ENCODE measurements at places on chromosomes 6 and 20.

DNA sequence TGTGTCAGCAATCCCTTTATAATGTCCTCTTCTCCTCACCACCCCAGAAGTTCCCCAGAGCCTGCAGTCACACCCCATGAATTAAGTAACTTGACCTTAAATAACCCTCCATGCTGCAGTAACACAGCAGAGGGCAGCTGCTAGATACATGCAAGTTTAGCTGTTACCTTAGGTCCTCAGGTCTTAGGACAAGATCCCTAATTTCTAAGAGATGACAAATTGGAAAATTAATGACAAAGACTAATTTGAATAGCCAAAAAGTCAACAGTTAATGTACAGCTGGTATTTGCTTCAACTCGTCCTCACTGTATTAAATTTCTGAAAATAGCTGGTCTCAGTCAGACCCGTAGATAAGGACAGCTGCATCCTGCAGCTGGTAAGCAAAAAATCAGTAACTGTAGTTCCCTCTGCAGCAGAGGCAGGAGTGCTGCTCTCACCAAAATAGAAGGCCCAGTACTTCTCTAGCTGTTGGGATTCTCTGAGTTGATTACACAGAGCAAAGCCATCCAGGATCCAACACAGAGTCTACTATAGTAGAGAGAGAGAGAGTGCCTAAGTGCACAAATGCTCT lies 62.4 kb downstream of the TNFRSF21 start:
- peak; percentile 27 for DNase-seq

DNA sequence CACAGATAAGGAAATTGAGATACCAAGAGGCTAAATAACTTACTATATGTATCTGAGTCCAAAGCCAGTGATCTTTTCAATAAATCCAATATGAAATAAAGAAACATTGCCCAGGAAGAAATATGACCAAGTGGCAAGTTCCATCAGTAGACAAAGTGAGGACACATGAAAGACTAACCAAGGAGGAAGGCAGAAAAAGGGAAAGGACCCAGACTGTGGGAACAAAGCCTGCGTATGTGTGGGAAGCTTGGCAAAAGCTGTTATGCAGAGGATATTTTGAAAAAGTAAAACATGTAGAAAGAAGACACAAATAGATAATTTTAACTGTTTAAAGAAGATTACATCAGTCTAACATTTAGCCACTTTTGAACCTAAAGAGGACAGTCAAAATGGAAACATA lies 264.4 kb upstream of the PRDM1 start:
- DNase-seq, result no peak

- DNase-seq, result no peak
These were observed 178.1 kb upstream of the PDE10A start for GRCh38 chr6:165841153-165841558.

GRCh38 chr6:149480502-149481280 lies 4.1 kb downstream of the ZC3H12D start:
- no peak for DNase-seq

DNA sequence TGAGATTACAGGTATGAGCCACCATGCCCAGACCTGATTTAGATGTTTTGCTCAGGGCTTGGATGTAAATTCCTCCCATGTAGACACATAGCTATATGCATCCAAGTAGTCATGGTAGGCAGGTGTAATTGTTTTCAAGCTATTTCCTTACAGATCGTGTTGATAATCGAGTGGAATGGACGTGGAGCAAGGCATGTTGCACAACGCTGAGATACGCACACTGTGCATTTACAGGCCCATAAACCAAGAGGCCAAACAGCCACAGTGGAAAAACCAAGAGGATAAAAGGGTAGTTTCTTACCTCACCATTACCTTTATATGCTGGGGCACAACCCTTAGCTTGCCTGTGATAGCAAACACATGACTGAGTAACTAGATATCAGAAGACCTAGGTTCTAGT lies 51.0 kb upstream of the ADGRF1 start:
- no peak for DNase-seq

- no peak for DNase-seq
These were observed 519 bp downstream of the MTRF1L start for GRCh38 chr6:153001767-153002612.

DNA sequence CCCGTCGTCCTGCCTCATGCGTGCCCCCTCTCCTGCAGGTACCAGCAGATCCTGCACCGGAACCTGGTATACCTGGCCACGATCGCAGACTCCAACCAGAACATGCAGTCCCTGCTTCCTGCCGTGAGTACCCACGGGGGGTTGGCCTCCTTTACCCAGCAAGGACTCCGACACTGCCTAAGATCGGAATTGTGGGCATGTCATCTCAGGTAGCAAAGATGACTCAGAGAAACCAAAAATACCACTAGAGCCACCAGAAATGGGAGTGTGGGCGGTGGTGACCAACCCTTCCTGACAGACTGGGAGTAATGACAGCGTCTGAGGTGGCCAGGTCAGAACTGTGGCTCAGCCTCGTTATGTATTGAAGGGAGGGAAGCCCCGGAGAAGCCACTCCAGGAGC lies 16.3 kb downstream of the SS18L1 start:
- DNase-seq, result no peak

DNA sequence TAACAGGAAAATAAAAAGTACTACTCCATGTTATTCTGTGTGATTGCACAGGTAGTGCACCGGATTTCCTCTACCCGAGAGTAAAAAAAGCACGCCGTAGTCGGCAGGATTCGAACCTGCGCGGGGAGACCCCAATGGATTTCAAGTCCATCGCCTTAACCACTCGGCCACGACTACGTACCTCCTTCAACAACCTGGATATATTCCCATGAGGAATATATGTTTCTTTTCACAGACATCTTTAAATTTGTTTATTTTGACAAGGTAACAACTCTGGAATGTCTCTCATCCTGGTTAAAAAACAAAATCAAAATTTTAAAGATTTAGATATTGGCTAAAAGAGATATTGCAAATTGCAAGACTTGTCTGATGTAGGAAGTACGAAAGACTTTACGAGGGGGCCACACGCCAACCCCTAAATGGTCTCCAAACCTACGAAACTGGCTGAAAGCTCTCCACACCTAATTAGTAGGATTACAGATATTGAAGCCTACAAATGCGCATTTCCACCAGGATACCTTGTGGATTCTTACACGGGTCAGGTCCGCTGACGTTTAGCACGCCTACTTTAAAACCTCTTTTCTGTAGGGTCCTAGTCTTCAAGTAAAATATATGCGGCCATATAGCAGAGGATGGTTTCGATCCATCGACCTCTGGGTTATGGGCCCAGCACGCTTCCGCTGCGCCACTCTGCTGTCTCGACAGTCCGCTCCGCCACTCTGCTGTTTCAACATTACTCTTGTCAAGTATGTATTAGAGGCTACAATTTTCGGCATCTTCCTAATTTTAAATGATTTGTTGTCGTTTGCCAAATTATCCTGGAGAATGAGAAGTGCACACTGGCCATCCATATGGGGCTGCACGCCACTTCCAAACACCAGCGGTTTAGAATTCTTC lies 52.2 kb upstream of the BTN3A2 start:
- DNase-seq, result no peak

- no peak for DNase-seq
These were observed 92.4 kb downstream of the DST start for GRCh38 chr6:56550301-56550700.

- no peak for DNase-seq
These were observed 151.1 kb downstream of the TTLL2 start for GRCh38 chr6:167475947-167476346.

GRCh38 chr6:25660512-25660911 lies 8.5 kb downstream of the SCGN start:
- no peak for DNase-seq

DNA sequence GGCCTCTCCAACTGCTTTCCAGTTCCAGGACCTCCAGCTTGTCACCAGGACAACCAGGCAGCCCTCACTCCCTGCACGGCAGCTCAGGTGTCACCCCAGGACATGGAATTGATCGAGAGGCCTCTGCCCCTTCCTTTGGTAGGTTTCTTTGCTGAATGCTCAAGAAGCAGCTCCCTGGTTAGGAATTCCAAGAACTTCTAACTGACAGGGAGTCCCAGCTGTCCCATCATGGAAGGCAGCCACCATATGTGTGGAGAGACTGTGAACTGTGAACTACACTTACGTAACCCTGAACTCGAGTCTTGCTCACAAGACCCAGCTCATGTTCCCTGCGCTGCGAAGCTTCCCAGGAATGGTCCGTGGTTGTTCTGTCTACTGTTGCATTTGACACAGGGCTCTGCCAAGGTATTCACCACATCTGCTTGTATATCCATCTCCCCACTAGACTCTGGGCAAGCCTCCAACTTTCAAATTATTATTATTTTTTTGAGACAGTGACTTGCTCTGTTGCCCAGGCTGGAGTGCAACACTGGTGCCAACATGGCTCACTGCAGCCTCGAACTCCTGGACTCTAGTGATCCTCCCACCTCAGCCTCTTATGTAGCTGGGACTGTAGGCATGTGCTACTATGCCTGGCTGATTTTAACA lies 35.7 kb downstream of the MGME1 start:
- no peak for DNase-seq

DNA sequence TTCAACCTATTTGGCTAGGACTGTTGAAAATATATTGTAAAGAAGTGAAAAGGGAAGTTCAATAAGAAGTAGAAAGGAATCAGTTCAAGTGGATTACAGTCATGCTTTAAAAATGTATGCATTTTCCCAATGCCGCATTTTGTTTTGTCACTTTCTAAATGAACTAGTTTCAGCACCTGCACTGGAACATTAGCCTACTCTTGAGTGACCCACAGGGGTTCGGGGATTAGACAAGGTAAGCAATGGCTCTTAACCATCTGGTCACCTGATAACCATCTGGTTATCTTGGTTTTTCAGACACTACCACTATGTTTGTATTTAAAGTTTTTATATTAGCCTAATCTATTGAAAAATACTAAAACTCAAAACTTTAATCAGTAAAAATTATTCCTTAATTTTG lies 97.6 kb downstream of the CD164 start:
- no peak for DNase-seq

DNA sequence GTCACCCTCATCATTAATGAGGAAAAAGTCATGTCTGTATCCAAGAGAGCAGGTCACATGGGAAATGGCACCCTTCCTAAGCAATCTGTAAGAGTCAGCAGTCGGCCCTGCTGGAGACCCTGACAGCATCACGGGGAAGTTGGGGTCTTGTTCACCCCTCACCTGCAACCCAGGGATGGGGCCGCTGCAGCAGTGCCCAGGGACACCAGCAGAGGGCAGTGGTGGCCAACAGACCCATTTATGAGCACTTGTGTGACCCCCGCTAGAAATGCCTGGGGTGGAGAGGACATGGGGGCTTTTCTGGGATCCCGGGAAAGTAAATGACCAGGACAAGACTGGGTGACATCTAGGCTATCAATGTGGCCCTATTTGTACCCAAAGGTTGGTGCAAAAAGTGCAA lies 35.9 kb downstream of the ANKRD60 start:
- DNase-seq, result no peak

GRCh38 chr6:158834675-158835385 lies 15.7 kb upstream of the EZR start:
- DNase-seq, result no peak

GRCh38 chr6:38012573-38012972 lies 193.0 kb downstream of the ZFAND3 start:
- DNase-seq, result no peak

DNA sequence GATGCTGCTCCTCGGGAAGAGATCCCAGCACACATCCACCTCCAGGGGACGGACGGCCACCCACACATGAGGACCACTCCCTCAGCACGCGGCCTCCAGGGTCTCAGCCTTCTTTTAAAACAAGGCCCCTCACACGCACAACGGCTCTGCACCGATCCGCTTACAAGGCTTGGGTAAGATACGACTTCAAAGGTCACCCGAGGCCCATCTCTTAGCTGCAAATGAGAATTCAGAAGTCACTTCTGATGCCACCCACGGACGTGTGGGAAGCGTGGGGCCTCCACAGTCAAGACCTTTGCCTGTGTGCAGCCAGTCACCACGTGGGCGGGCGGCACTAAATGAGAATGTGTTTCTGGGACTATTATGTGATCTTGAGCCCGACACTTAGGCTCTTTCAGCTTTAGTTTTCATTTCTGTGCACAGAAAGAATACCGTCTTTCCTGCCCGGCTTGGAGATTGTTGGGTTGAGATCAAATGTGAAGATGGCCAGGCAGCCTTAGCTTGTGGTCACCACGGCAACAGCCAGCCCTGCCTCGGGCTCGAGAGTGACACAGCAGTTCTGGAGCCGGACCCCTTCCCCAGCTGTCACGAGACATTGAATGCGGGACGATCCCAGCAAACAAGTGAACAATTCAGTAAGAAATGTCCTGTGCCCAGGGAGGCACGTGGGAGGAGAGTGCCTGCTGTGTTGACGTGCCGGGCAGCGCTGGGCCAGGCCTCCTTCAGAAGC lies 91.6 kb downstream of the RAMACL start:
- DNase-seq, result no peak

GRCh38 chr6:113960795-113961194 lies 10.2 kb downstream of the HDAC2 start:
- DNase-seq, result no peak

GRCh38 chr6:43547222-43547621 lies 28.6 kb downstream of the XPO5 start:
- DNase-seq, result no peak

- DNase-seq, result no peak
These were observed 133.0 kb upstream of the FLRT3 start for GRCh38 chr20:14470231-14470899.

GRCh38 chr6:137236581-137237355 lies 17.6 kb upstream of the IFNGR1 start:
- DNase-seq, result no peak

GRCh38 chr6:112205427-112206109 lies 48.8 kb downstream of the LAMA4 start:
- no peak for DNase-seq

DNA sequence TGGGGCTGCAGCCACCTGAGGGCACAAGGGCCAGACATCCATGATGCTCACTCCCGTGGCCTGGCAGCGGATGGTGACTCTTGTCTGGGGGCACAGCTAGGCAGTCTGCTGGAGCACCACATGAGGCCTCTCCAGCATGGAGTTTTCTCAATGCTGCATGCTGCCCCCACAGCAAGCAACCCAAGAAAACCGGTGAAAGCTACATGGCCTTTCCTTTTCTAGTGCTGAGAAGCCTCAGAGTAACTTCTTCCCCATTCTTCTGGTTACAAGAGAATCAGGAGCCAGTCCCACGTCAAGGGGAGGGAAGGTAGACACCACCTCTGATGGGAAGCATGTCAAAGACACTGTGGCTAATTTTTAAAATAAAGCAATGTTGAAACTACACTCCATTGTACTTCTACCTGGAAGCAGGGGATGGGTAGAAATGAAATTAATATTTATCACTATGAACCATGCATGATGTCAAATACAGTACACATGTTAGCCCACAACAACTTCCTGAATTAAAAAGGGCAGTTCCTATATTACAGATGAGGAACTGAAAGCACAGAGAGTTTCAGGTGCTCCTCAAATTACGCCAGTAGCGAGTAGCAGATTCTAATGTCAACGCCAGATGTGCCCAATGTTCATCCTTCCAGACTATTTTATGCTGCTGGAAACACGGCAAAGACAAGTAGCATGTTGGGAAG lies 101.5 kb downstream of the LAMP5 start:
- DNase-seq, result no peak

Data from NCI-H1436 treated with DMSO at 0.1 percent for 48 hours (cell line).